ENCODE measurements at places on chromosomes 3 and 15.

GRCh38 chr3:53668872-53669271, 174.5 kb downstream of the CACNA1D start:
- DNase-seq = no peak

DNA sequence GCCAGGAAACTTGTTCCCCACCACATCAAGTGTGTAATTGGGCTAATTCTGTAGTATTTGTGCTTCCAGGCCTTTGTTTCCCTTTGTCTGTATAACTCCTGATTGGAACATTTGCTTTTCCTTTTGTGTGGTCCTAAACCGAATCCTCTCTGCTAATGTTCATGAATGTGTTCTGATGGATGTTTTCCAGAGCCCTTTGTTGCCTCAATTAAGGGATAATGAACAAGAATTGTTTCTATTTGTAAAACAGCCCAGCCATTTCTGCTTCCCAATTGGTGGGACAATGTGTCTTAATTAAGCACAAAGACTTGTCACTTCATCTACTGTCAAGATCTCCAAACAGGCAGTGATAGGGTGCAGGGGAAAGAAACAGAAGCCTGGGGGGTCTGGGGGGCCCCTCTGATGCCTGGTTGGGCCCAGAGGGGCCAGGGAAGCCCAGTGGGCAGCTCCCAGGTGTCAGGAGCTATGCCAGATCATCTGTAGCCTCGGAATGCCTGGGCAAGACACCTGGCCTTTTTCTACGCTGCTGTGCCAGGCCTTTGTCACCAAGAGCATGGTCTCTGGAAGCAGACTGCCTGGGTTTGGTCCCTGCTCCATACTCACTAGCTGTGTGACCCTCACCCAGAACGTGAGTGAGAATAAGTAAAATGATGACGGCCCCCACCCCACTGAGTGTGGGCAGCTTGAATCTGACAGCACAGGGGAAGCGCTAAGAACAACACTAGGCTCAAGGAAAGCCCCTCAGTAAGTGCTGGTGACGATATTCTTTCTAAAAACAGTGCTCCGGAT, 116.6 kb upstream of the PRR20G start:
- no peak for DNase-seq

DNA sequence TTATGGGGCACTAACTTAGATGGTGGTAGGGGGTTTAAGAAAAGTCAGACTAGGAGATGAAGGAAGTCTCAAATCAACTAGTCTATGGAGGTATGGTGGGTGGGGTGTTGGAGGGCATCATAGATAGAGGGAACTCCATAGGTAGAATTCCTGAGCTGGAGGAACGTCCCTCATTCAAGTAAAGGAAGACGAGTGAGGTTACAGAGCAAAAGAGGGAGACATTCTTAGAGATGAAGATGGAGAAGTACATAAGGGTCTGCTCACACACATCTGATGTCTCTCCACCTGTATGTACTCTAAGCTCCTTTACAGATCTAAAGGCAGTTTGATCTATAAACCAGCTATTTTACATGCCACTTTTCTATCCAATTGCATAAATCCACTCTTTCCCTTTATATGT, 1.4 kb downstream of the PLSCR1 start:
- no peak for DNase-seq

- no peak for DNase-seq
Measured at GRCh38 chr15:65870889-65871533, 1.7 kb downstream of the RAB11A start.

DNA sequence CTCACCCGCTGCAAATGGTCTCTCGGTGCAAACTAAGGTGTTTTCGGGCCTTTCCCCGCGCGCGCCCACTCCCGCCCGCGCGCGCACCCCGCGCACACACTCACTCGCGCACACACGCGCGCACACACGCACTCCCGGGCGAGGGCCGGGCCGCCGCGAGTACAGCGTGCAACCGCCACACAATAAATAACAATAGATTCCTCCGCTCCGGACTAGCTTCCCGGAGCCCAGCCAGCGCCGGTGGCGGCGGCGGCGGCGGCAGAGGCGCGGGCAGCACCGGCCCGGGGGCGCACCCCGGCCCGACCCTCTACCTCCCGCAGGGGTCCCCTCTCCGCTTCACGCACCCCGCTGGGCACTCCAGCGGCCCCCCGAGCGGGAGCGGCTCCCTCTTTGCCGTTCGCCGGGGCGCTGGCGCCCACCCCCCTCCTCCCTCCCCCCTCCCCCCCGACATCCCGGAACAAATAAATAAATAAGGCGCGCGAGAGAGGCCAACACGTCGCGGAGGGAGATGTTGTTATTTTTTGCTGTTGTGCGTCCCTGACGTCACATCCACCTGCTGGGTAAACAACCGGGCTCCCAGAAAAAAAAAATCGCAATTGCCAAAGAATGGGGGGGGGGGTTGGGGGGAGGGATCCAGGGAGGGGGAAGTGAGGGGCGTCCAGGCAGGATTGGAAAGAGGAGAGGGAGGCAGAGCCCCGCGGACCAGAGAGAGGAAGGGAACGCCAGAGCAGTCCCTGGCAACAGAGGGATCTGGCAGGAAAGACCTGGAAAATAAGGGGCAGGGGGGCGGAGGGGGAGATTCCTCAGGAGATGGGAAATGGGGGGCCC, at the start of gene FOXP1:
TSS of gene FOXP1 (minus strand) at position 163 of the 828 bp plus-strand sequence. CDS start 385,347 bp downstream, outside the sequence.
- DNase-seq = no peak

GRCh38 chr15:90327311-90327710, 24.8 kb upstream of the ZNF774 start:
- no peak for DNase-seq

DNA sequence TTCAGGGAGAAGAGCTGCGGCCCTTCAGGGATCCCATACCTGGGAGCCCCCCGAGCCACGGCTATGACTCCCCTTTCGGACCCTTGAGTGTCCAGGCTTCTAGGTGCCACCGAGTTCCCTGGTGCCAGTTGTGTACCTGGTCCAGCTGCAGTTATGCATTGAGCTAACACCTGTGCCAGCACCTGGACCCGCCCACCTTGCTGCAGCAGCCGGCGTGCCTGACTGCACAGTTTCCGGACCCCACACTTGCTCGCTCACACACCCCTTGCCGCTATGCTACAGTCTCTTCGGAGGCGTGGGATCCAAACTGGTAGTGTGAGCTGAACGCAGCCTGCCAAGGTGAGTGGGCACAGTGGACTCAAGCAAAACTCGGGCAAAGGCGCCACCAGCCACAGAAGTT, 284.5 kb upstream of the ROBO1 start:
- DNase-seq = no peak

All from stimulated activated CD8-positive, alpha-beta memory T cell treated with anti-CD3 and anti-CD28 coated beads, Interleukin-7, amount 100 ng/mL, for 1 hour (primary cell).